ENCODE measurements at places on chromosomes 2 and 18.

DNA sequence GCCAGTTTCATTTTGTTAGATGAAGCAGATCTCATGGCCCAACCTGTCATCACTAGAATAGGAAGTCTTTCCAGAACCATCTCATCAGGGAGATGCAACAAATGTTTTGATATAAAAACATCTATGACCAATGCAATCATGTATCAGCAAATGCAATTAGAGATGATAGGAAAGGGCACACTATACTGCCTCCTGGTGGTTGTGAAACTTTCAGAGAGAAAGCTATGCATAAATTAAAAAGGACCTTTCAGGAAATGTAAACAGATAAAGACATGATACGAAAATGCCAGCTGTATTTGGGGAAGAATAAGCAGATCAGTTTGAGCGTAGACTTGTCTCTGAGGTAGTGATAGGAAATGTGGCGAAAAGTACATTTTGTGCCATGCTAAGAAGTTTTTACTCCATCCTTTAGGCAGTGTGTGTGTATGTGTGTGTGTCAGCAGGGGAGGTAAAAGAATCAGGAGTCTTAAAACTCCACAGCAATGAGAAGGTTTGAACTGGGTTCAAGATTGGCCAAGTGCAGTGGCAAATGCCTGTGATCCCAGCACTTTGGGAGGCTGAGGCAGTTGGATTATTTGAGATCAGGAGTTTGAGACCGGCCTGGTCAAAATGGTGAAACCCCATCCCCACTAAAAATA, 479.3 kb downstream of the CPS1 start:
- no peak for DNase-seq

DNA sequence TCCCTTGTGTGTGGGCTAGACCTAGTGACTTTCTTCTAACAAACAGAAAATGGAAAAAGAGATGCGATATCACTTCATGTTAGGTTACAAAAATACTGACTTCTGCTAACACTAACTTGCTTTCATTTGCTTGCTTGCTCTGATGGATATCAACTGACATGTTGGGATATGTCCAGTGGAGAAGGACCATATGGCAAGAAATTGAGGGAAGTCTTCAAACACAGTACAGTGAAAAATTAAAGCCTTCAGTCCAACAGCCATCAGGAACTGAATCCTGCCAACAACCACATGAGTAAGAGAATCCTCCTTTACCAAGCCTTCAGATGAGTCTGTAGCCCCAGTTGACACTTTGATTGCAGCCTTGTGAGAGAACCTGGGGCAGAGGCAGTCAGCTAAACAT, 143.9 kb downstream of the MAIP1 start:
- no peak for DNase-seq

- no peak for DNase-seq
These were observed 105.8 kb downstream of the ICOS start for GRCh38 chr2:204042401-204042800.

GRCh38 chr18:57754577-57755338, 48.4 kb downstream of the ATP8B1 start:
- no peak for DNase-seq

- no peak for DNase-seq
These were observed 307.2 kb upstream of the MMADHC start for GRCh38 chr2:149894760-149895159.
